Amniotic epithelial cell (primary cell): ENCODE measurements at places on chromosomes 3 and 15.

GRCh38 chr3:33941804-33942203 is 143.4 kb downstream of the PDCD6IP start:
- no peak for DNase-seq

DNA sequence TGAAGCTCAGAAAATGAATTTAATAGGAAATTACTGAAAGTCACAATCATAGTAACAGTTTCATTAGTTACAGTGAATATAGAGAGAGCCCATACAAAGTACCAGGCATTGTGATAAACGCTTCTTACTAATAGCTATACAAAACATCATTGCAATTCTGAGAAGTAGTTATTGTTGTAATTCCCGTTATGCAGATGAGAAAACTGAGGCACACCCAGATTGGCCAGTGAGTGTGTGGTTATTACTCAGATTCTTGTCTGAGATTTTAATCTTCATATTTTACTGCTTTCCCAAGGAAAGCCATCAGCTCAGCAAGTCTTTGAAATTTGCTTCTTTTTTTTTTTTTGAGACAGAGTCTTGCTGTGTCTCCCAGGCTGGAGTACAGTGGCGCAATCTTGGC is 14.3 kb downstream of the FLNB start:
- DNase-seq: peak; percentile 58

DNA sequence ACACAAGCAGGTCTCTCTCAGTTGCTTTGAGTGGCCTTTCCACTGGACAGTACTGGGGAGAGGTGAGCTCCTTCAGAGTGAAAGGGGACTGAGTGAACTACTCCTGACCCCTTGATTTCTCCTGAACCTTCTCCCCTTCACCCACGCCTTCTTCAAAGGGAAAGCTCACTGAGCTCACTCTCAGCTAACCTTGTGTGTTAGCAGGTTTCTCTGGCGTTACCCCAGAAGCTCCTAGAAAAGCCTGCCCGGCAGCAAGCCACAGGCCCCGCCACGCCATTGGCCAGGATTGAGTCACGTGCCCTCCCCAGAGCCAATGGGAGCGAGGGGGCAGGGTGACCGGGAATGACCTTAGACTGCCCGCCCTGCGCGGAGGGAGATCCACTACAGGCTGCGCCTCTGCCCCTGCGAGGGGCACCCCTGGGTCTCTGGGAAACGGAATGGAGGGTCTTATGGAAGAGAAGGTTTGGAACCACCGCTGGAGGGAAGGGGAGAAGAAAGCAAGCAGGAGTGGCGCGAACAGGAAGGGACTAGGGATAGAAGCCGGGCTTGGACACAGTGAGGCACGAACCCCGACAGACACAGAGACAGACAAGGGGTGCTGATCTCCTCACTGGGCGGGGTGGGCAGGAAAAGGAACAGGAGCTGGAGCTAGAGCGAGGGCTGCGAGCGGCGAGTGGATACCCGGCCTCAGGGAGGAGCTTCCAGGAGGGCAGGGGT is 17.4 kb upstream of the CLK3 start:
- peak; percentile 88 for DNase-seq

DNA sequence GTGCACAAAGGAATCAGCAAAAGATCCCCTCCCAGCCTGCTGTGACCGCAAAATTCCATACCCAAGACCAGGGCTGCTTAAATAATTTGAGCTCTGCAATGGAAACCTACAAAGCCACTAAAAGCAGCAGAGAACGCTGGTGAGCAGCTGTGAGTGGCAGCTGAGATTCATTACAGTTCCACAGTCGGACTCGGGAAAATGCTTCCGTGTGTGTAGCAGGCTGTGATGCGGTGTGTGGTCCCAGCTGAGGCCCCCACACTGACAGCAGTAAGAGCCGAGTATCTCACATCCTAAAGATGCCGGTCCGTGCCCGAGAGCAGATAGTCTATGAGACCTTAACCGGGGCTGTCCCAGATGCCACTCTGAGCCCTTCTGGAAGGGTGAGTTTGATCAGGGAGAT is 37.4 kb downstream of the TM2D3 start:
- DNase-seq: no peak

DNA sequence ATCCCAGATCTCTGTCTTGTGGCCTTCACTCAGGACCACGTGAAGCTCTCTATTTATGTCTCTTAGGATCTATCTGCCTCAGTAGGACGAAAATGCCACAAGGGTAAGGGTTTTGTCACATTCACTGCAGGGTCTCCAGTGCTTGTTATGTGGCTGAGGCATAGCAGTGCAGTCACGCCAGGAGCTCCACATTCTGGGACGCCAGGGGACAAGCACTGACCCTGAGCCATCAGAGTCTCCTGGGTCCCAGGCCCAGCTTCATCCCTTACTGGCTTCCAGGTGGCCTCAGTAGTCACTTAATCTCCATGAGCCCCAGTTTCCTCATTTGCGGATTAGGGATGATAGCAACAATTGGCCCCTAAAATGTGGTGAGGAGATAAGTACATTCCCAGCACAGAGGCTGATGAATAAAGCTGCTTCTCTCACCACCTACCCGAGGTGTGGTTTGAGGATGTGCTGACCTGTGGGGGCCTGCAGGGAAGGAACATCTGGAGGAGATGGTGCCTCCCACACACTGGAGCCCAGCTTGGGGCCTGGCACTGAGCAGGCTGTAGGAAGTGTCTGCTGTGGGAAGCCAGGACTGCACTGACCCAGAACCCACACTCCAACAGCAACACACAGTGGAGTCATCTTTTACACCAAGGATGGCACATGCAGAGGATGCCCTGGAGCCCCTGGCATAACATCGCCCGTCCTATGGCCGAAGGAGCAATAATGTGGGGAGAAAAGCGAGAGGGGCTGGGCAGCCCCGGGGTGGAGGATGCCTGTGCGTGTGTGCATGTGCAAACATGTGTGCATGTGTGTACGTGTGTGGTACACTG is 93.2 kb upstream of the IQSEC1 start:
- no peak for DNase-seq

DNA sequence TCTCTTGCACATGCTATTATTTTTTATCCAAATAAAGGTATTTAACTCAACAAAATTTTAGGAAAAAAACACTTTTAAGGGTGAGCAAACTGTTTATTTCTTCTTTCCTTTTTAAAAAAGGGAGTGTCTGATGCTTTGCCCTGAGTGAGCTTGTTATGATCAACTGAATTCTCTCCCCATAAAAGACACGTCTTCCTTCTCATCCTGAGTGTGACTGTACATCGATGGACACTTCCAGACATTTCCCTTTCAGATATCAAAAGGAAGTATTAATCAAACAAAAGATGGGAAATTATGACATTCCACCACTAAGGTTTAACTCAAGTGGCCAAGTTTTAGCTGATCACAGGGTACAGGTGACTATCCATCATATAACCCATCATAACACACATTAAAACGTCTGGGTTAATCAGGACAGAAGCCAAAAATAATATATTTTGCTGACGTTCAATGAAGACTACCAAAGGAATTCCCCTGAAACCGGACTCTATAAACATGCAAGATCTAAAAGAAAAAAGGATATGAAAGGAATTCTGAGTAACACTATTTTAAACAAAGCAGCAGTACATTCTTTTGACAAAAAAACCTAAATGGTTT is 354.8 kb downstream of the MECOM start:
- no peak for DNase-seq

- DNase-seq: peak; percentile 29
Measured at GRCh38 chr3:121529308-121529707, 16.5 kb downstream of the POLQ start.

DNA sequence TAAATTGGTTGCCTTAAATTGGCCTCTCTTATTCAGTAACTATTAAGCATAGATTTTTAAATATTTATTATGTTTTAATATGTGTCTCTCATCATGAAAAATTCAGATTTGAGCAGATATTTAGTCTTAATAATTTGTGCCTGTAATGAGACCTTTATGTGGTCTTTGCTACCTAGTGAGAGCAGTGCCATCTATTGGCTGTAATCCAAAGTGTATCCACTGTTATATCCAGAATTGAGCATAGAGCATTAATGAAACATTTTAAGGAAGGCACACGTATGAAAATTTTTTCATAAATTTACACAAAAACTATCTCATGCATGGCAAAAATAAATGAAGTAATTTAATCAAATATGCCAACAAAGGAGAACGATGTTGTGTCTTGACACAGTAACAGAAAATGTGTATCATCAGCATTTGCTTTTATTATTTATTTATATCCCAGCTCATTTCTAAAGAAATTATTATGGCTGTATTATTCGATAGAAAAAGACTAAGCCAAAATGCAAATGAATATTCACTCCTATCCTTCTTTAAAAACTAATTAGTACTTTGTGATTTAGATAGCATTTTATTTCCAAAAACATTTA is 203.5 kb downstream of the RSRC1 start:
- DNase-seq: peak; percentile 41

DNA sequence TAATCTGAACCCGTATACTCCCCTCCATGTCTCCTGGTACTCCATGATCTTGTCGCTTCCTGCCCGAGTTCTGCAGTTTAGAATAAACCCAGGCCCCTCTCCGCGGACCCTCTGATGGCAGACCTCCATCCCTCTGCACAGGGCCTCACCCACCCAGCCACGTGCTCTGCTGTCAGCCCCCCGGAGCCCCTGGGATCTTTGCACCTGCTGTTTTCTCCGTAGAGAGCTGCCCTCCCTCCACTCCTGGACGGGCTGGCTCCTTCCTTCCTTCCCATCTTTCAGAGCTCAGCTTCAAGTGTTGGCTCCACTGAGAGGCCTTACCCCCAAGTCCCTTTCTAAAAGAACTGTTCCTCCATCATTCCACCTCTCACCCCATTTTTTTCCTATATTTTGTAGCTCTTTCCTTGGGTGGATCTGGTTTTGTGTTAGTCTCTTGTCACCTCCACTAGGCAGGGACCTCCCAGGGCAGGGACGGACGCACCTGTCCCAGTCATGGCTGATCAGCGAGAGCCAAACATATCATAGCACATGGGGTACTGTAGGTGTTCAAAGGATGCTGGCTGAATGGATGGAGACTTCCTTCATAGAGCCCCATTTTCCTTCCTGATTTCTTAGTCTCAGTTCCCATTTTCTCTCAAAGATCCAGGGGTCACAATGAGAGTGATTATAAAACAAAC is 106.6 kb downstream of the VGLL4 start:
- no peak for DNase-seq

DNA sequence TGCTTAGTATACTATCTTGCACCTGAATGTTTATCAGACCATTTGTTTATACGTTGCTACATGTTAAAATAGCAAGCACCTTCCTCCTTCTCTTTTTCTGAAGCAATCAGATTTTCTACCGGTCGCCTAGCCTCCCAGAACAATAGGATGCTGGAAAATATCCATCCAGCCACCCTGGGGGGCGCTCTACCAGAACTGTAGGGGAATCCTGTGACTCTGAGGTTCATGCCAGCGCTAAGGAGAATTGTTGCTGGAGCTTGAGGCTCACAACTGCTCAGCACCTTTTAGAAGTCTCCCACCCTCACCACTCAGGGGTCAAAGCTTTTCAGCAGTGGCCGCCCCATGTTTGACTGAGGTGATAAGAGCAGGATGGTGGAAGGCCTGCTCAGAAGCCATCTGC is 27.5 kb downstream of the SQOR start:
- DNase-seq: no peak

DNA sequence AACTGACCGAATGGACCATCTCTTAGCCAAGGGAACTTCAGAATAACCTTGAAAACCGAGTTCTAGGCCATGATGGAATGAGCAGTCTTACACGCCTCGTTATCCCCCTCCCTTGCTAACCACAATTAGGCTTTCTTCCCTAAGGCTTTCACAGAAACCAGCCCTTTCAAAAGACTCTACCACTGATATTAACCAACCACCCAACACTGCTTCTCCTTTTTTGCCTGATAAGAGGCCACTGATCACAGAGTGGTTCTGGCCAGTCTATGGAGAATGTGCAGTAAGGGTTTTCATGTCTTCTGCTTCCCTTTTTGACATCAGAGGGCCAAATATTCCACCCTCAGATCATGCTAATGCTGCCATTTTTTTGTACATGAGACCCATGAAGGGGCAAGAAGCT is 59.3 kb downstream of the MCF2L2 start:
- no peak for DNase-seq

- peak; percentile 96 for DNase-seq
Measured at GRCh38 chr3:146163584-146163983, 2.6 kb upstream of the PLOD2 start.

GRCh38 chr15:36951731-36952247 is 148.6 kb downstream of the MEIS2 start:
- DNase-seq: peak; percentile 91

GRCh38 chr3:5653426-5654143 is 466.1 kb downstream of the EDEM1 start:
- no peak for DNase-seq

DNA sequence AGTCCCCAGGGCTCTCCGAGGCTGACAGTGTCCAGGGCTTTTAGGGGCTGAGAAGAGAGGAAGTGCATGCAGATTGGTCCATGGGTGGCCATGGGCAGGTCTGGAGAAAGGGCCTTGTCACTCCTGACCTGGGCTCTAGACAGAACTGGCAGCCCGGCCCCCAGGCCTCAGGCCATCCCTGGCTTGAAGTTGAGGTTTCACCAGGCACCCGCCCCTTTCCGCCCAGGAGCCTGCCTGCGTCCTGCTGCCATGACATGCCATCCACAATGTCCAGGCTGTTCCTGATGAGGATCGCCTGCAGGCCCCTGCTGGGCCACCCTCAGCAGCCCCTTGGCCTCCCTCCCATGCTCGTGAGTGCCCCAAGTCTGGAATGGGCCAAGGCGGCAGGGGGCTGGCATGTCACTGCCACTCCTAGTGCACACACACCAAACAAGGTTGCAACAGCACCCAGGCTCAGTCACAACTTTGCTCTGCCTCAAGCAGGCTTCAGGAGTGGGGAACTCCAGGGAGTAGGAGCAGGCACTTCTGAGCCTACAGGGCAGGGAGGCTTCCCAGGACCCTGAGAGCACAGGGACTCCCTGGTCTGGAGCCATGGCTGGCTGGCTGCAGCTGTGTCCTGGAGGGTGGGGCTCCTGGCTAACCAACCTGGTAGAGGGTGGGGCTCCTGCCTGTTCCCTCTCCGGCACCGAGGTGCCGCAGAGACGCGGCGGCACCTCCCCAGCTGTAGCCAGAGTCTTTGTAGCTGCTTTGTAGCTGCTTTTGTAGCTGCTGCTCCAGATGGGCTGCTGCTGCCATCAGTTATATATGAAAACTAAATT is 1457.1 kb upstream of the GBE1 start:
- DNase-seq: no peak

DNA sequence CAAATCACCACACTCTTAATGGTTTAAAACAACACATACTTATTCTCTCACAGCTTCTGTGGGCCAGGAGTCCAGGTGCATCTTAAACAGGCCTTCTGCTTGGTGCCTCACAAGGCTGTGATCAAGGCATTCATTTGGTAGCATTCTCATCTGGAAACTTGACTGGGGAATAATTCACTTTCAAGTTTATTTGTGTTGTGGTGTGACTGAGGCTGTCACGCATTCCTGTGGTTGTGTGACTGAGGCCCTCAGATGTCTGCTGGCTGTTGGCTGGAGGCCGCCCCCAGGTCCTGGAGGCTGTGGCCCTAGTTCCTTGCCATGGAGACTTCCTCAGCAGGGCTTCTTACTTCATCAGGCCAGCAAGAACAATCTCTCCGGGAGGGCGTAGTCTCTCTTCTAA is 16.9 kb upstream of the FAM3D start:
- DNase-seq: peak; percentile 8

DNA sequence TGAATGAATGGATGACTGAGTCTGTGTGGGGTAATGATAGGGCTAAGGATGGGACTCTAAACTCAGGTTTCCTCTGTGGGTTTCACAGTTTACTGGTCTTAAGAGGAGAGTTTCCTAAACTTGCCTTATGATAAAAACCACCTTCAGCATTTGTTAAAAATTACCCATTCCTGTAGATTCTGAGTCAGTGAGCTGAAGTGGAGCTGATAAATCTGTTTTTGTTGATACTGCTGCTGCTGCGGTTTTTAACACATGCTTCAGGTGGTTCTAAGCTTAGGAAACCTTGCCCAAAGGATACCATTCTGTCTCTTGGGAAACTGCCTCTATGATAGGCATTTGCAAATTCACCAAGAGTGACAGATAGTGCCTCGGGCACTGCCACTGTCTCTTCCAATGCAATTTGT is 52.6 kb downstream of the MECOM start:
- DNase-seq: no peak
